ENCODE measurements at places on chromosomes 3 and 15.

DNA sequence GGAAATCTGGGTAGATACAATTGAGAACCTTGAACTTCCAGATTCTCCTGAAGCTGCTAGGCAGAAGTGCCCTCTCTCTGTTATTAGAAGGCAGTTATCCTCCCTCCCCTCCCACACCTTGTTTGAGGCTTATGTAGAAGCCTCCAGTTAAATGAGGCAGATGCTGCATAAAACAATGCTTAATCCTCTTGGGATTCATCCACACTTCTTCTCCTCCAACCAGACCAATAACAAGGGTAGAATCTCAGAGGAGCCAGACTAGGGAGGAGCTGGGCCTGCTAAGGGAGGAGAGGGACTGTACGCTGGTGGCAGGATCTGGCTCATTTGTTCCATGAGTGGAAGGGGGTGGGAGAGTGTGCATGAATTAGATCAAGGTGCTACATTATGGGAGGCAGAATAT is 88.3 kb upstream of the PRR23C start:
- no peak for DNase-seq

DNA sequence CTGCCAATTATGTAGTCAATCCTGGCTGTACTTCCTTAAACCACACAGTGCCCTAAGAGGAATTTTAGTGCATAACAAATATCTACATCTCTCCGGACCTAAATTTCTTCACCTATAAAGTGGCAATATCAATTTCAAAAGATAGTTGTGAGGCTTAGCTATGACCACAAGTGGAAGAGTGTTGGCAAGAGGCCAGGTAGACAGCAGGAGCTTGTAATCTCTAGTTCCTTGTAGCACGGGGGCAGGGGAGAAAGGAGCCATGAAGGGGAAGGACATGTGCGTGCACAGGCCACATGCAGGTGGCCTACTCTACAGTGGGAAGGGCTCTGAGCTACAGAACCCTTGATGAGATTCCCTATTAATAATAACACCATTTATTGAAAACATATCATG is 269.7 kb downstream of the ABHD5 start:
- DNase-seq = no peak

DNA sequence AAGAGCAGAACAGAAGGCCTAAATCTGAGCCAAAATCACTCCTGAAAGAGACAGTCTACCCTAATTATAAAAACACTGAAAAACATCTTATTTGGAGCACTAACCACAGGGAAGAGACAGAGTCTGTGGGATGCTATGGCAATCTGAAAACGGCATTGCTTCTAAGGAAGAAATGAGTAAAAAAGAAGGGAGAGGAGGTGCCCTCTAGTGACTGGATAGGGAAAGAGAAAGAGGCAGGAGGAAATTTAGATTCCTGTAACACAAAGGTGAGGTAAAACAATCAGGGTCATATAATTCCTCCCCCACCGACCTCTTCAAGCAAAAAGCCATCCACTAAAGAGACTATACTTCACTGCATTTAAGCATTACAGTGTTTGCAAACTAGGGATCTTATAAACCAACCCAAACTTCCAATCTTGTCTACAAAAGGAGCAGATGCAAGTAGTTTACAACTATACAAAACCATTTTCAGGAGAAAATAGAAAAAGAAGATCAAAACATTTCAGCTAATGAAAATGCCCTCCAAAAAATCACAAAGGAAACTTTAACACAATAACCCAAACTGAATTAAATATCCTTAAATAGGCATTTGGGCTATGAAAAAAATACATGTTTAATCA is 32.6 kb downstream of the HACD2 start:
- DNase-seq = no peak

DNA sequence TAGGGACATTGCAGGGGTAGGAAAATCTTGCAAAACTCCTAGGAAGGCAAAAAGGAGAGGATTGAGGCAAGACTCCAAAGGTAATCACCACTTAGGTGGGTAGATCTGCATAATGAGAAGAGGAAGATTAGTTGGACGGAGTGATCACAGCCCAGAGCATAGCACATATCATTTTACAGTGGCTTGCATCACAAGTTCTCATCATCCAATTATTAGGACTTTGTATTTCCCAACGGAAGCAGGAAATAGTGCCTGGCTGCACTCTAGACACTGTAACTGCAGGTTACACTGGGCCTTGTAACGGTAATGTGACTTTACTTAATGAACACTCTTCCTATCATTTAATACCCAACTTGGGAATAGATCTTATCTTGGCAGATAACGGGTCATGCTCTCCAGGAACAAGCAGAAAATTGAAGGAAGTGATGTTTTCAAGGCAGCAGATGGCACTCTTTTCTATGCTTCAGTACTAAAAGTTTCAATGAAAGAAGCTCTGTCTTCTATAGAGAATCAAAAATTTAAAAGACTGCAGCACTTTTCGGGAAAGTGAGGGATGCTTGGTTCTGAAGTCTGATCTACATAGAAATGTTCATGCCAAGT is 101.9 kb upstream of the KCNMB2 start:
- DNase-seq = no peak

DNA sequence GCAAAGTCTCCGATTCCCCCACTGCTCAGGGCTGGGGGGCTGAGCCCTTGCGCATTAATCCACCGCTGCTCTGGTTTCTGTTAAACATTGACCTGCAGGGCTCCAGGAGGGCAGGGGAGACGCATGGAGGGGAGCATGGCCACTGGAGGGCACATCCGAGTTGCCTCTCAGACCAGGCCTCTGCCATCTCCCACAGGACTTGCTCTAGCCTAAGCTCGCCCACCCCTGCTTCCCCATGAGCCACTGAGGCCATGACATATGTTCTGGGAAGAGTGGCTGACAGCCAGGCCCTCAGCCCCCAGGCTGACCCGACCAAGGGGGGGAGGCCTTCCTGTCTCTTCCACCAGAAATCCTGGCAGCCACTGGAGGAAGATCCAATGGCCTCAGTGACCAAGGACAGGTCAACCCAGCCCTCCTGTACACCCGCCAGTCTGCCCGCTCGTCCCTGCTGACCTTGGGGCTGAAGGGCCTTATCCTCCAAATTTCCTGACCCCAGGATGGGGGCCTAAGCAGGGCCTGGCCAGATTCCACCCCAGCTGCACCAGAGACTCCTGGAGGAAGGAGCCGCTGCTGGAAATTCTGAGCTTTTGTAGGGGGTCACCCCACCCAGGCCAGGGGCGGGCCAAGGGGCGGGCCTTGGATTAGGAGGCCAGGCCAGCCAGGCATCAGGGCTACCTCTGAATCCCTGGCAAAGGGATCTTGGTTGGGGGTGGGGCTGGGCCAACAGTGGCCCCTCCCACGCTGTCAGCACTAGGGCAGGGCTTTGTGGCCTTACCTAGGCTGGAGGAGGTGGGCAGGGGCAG is at the start of gene HYAL1:
Gene HYAL1 (minus strand): TSS at position 562 of the 803 bp plus-strand sequence. CDS start 618 bp downstream, outside the sequence.
- DNase-seq = no peak

GRCh38 chr3:39385456-39386090 is 2.4 kb downstream of the SLC25A38 start:
- no peak for DNase-seq

DNA sequence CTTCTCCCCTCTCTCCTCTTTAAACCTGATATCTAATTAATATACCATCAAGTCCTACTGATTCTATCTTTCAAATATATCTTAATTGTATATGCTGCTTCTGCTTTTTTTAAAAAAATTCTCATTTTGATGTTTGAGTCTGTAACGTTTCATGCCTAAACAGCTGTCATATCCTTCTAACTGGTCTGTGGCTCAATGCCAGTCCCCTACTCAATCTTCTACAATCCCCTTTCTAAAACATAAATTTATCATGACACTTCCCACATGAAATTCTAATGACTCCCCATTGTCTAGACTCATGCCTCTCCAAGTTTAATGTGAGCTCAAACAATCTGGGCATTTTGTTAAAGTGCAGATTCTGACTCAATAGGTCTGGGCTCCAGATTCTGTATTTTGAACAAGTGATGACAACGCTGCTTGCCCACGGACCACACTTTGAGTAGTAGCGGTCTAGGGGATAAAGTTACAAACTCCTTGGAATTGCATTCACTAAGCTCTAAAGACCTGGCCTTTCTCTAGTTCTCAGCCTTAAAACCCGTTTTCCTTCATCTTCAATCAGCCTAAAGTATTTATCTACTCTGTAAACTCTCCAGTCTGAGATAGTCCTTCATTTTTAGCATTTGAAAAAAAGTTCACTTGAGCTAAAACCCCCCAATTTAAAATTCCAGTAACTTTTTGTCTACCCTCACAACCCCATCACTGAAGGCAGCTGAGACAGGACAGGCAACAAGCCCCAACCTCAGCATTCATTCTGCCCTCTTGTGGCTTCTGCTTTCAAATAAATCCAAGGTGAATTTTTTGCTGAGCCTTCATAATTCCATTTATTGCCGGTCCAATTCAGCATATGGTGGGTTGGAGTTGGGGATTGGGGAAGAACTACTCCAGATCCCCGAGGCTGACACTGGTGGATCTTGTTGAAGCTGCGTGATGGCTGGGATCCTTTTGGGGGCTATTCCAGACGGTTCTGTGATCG is 88.1 kb upstream of the THRB start:
- no peak for DNase-seq

DNA sequence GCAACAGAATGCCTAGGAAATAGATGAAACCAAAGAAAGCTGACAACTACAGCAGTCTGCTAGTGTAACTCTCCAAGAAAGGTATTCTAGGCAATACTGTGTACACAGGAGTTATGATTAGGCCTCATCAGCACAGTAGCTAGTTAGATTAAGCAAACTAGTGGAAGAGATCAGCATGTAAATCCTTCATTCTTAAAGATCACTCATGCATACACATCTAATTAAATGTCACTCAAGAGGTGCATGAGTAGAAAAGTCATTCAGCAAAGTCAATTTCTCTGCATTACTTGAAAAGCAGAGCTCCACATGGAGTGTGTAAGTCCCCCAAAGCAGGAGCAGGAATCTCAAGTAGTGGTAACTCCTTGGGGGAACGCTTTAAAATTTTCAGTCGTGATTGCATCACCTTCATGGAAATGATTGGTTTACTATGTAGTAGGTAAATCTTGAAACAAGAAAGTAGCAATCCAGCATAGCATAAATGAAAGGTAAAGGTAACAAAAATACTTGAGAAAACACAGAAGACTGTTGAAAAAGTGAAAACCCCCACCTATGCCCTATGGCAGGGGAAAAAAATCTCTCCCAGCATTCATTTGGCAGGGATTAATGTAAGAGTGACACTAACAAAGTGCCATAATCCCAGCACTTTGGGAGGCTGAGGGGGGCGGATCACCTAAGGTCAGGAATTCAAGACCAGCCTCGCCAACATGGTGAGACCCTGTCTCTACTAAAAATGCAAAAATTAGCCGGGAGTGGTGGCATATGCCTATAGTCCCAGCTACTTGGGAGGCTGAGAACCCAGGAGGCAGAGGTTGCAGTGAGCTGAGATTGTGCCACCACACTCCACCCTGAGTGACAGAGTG is 29.4 kb upstream of the PPIB start:
- no peak for DNase-seq

DNA sequence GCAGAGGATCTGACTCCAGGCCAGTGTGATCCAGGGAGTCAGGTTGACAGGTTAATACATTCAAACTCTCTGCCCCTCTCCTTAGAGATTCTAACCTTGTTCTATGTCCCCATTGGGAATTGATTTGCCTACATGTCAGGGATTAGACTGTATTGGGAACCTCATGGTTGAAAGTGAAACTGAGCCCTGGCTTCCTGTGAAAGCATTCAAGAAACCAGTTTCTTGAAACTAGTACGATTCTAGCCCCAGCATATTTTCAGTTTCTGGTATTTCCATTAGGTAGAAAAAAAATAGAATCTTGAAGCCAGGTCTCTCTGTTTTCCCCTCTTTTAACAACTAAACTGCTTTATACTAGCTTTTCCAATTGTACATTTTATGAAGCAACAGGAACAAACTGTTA is 140.4 kb upstream of the ABI3BP start:
- no peak for DNase-seq

DNA sequence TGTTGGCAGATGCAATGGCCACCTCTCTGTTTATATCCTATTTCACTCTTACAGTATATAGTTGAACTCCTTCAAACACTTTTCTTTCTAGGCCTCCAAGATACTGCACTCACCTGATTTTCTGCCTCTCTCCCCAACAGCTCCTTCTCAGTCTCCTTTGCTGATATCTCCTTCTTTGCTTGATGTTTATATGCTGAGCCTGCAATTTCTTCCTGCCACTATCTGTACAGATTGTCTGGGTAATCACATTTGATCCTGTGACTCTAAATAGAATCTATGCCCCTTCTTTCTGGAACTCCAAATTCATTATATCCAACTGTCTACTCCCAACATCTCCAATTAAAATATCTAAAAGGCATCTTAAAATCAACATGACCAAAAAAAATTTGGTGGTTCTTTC is 165.5 kb upstream of the PFN2 start:
- no peak for DNase-seq

DNA sequence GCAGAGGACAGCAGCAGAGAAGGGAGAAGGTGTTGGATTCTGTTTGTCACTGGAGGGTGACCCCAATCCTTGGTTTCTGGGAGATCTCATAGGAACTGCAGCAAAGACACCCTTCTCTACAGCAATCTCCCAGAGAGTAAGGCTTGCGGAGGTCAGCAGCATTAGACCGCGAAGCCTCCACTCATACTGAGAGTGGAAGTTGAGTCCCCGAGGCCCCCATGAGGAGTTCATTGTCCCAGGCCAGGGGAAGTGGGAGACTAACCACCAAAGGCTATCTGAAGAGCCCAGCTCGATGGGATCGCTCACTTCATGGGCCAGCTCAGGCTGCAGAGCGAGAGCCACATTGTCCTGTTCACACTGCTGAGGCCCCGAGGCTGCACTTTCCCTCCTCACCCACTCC is 44.6 kb downstream of the GLDN start:
- DNase-seq = no peak

DNA sequence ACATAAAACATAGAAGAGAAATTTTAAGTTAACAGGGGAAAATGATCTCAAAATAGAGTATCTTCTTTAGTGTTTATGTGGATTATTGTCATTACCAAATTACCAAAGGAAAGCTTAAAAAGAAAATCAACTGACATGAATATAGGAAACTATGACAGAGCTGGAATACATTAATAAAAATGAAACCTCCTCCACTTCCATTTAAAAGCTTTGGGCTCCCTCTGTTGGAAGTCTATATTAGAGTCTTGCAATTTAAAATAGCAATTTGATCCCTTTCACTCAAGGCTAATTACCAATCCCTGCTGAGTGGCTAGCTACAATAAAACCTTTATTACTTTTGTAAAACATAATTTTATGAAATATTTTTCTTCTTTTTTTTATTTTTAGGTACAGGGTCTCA is 61.4 kb upstream of the IMPG2 start:
- no peak for DNase-seq

DNA sequence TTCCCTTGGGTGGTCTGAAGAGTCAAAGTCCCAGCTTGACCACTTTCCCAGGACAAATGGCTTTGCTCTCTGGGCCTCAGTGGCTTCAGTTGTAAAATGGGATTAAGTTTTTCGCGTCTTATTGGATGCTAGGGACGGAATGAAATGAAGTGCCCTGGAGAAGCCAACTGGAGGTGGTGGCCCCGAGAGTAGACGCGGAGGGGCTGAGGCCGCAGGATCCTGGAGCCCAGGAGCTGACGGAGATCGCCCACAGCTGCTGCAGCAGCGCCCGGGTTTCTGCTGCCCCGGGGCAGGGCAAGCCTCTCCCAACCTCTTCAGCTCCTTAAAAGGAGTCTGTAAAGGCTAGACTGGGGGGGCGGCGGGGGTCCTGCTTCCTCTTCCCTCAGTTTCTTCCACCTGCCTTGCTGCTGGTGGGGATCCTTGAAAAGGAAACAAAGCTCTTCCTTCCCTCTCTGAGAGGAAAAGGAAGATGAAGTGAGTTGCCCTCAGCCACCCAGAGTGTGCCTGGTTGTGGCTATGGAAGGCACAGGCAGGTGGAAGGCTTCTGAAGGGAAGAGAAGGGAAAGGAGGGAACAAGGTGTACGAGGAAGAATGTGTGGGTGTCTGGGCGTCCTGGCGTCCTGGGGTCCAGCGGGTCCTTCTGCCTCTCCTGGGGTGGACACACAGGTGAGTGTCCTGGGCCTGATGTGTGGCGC is 967 bp upstream of the BNC1 start:
- DNase-seq = no peak

- no peak for DNase-seq
These were observed 799.1 kb upstream of the NECTIN3 start for GRCh38 chr3:110272525-110272924.

All from stimulated activated CD4-positive, alpha-beta T cell treated with anti-CD3 and anti-CD28 coated beads, TNF-alpha, amount 100 ng/mL, for 48 hours (primary cell).